KG1 (cell line): ENCODE measurements at places on chromosomes 12 and 14.

- no peak for DNase-seq
Observed at GRCh38 chr12:94172973-94173372, 24.6 kb downstream of the PLXNC1 start.

GRCh38 chr12:120783197-120783596 is 57.6 kb downstream of the ACADS start:
- DNase-seq, result peak; percentile 17

DNA sequence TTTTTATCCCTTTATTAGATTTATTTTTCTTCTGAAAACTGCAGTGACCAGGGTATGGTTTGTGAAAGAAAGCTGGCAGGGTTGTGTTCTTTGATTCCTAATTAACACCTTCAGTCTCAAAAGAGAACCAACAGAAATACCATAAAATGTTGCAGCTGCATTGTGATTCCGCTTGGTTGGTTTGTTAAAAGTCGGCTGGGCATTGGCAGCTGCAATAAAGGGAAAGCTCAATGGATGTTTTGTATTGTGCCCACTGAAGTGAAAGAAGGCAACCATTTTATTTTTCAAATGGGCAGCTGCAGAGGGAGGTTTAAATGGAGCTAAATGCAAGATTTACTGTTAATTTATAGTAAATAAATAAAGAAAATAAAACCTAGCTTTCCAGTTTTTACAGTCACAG is 16.7 kb downstream of the LGR5 start:
- no peak for DNase-seq

- no peak for DNase-seq
Observed at GRCh38 chr12:119301379-119301778, 33.1 kb upstream of the CCDC60 start.

DNA sequence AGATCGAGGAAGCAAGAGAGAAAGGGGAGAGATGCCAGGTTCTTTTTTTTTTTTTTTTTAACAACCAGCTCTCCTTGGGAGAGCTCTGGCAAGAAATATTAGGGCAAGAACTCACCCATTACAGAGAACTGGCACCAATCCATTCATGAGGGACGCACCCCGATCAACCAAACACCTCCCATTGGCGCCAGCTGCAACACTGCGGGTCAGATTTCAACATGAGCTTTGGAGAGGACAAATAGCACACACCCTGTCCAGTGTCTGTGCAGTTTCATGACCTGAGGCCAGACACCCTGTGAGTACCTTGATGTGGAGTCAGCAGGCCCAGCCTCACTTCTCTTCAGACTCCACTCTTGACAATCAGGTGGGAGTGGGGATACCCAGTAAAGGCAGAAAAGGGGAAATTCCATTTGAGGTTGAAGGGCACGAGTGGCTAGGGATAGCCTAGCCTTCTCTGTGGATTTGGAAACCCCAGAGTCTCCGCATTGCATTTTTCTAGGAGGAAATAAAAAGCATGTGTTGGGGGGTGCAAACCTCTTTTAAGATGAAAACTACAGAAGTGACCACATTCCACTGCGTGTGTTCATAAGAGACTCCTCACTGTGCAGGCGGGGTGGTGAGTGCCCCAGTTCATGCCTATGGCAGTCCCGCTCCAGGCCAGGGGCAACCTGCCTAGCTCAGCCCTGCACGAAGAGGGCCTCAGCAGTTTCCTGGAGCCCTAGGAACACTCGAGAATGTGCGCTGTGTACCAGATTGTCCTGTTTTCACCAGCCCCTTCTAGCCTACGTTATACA is 42.4 kb upstream of the GPATCH2L start:
- DNase-seq, result no peak

GRCh38 chr14:85731186-85731585 is 201.2 kb downstream of the FLRT2 start:
- DNase-seq, result no peak

DNA sequence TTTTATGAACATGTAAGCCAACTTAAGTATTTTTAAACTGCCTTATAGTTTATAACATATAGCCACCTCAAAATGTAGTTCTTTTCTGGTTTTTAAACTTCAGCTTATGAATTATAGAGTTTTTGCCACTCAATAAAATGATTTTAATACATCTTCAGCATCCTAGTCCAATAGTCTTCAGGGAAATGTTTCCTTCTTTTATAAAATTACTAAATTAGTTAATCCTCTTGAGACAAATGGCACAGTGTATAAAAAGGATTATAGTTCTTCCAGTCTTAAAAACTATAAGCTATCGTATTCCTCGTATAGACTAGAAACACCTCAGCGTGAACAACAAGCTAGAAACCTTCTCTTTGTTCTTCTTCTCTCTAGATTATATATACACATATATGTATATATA is at the start of gene OR6C74:
OR6C74 (plus strand) TSS at position 301 of the 400 bp plus-strand sequence. CDS start 2,679 bp downstream, outside the sequence.
- no peak for DNase-seq

DNA sequence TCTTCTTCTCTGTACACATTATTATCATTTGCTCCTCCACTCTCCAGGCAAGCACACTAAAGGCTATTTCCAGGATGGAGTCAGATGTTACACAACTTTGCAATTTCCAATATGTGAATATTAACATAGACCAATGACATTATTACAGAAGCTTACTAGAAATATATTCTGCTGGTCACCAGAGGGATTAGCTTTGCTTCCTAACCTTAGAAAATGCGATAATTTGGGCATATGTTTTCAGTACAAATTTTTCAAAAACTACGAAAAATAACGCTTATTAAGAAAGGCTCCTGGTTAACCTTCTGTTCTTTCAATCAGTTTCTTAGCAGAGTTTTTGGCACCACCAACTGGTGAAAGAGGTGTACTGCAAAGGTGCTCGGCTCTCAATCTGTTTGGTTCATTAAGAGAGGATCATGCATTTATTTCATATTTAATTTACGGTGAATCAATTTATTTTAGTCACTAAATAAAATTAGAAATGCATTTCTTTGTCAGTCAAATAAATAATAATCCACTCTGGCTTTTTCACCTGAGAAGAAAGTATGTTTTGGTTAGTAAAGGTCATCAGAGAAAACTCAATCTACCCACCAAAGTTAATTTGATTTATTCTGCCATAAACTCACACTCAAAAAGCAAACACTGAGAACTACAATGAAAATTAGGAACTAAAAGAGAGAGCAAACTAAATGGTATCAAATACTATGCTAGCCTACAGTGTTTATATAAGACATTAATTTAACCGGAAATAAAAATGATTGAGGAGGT is 39.2 kb downstream of the EFCAB11 start:
- DNase-seq, result peak; percentile 67

DNA sequence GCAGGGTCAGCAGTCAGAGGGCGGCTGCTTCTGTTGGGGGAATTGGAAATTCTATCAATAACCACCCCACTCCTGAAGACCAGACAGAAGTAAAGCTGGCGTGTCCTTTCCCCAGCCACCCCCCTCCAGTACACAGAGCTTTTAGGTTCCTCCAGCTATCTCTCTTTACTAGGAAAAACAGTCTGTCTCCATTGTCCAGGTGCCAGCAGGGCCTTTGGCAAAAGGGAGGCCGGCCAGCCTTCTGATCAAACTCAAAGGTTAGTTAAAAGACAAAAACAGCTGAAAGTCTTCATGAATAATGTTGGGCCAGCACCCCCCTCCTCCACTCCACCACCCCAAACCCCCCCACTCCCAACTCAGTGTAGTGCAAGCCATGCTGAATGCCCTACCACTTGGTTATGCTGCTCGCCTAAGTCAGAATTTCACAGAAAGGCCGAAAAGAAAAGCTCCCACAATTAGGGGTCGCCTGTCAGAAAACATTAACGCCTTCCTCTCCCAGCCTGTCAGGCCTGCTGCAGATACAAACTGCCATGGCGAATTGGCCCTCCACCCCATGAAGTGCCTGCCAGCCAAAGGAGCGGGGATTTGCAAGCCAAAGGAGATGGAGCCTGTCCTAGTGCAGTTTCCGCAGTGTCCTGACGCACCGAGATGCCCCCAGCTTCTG is 8.9 kb downstream of the ASCL1 start:
- DNase-seq, result no peak

GRCh38 chr12:6752167-6752920 is 597 bp downstream of the MLF2 start:
- no peak for DNase-seq

DNA sequence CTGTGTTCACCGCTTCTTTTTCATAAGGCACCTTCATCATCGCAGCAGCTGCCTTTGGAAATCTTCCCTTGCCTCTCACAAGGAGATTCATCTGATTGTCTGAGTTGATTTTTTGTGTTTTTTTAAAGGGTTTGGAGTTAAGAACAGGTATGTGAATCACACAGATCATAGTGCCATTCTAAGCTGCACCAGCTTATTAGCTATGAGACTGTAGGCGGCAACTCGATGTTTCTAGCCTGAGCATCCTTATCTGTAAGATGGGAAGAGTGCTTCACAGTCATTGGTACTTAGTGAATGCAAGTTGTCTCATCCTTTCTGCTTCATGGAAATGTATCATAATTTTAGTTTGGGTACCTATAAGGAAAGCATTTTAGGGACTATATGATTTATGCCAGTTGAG is 32.0 kb downstream of the SLC25A29 start:
- no peak for DNase-seq

GRCh38 chr12:102948941-102949352 is 8.5 kb upstream of the ASCL1 start:
- peak; percentile 8 for DNase-seq

DNA sequence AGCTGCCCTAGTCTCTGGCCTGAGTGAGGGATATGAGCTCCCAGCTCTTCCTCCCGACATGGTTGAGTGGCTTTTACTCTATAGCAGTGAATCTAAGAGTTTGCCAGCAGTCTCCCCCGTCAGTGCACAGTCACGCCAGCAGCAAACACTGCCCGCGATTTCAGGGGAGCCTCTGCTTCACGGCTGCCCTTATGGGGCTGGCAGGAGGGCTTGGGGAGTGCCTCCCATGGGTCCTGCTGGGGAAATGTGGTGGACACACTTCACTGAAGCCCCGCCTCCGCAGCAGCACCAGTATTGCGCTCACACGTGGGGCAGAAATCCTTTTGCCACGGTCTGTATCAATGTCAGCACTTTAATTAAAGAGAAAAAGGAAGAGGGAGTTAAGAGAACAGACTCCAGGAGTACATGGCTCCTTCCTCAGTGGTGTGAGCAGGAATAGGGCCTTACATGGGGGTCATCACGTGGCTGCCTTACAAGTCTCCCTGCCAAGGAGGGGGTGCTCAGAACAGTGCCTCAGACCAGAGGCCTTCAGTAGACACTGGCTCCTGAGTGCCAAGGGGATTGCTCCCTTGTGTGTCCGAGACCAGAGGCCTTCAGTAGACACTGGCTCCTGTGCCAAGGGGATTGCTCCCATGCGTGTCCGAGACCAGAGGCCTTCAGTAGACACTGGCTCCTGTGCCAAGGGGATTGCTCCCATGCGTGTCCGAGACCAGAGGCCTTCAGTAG is 55.7 kb downstream of the SFSWAP start:
- no peak for DNase-seq

GRCh38 chr14:94570002-94570400 is 8.8 kb downstream of the SERPINA4 start:
- DNase-seq, result no peak

GRCh38 chr14:77306851-77307496 is 13.7 kb downstream of the POMT2 start:
- no peak for DNase-seq

DNA sequence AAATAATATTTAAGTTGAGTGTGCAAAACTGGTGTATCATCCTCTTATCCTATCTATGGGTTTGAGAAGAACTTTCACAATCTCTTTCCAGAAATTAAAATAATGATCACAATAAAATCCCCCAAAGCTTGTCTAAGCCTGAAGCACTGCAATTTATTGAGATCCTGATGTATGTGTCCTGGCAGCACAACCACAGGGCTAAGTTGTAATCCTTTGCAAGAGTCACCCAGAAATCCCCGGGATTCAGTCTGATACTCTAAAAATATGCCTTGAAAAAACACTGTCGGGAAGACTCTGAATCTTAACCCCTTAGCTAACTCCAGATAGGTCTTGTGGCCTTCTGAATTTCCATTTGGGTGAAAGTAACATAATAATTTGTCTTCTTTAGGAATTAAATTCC is 40.3 kb upstream of the STXBP6 start:
- DNase-seq, result no peak

DNA sequence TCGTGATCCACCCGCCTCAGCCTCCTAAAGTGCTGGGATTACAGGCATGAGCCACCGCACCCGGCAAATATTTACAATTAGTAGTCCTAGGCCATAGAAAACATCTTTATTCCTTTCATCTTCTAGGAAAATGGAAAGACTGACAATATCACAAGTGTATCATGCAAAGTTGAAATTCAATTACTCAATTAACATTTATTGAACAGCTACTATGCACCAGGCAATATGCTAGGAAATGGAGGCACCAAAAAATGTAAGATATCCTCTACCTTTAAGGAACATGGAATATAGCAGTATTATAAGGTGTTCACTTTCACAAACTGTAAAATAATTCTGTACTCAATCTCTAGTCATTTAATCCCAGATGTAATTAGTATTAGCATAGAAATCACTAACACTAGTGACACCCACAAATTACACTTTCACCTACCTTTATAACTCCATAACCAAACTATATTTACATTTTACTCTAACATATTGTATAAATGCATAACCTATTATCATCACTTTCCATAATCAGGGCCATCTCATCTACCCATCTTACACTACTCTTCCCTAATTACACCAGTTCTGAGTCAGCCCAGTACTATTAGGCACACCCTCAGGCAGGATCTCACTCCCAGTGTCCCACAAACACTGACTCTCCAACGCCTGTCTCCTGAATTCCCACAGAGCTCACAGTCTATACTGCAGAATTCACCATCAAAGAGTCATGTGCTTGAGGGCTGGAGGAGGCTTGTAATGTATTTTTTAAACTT is 10.4 kb downstream of the CORO1C start:
- DNase-seq, result no peak

DNA sequence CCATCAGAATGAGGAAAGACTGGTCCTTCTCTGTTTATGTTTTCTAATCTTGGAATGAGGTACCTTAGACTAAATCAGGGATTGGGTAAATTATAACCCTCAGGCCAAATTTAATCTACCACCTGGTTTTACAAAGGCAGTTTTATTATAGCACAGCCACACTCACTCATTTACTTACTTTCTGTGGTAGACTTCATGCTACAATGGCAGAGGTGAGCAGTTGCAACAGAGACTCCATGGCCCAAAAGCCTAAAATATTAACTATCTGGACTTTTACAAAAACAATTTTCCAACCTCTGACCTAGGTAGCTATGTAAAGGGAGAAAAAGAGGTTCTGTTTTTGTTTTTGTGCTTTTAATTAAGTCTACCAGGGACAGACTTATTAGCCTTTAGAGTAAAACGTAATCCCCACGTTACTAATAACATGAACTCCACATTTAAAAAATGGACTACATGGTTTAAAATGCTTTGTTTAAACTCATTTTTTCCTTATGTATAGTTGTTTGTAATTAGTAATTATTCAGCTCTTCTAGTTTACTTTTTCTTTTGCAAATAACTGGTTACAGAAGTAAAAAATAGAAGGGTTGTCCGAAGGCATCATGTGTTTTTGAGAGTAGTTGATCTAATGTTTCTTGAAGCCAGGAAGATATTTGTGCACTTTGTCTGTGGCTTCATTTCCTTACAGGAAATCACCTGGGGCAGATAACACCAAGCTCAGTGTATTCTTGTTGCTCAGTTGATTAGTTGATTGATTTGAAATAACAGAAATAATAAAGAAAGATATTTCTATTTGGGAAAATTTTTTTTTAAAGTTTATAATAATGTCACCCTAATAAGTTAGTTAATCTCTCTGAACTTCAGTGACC is 57.6 kb upstream of the ATP2B1 start:
- DNase-seq, result no peak

- DNase-seq, result no peak
Observed at GRCh38 chr12:56644654-56645053, 1.1 kb downstream of the ATP5F1B start.

GRCh38 chr12:131920902-131921840 is 7.9 kb upstream of the PUS1 start:
- no peak for DNase-seq
